GOT3 (cell line): ENCODE measurements at places on chromosomes 12 and 14.

DNA sequence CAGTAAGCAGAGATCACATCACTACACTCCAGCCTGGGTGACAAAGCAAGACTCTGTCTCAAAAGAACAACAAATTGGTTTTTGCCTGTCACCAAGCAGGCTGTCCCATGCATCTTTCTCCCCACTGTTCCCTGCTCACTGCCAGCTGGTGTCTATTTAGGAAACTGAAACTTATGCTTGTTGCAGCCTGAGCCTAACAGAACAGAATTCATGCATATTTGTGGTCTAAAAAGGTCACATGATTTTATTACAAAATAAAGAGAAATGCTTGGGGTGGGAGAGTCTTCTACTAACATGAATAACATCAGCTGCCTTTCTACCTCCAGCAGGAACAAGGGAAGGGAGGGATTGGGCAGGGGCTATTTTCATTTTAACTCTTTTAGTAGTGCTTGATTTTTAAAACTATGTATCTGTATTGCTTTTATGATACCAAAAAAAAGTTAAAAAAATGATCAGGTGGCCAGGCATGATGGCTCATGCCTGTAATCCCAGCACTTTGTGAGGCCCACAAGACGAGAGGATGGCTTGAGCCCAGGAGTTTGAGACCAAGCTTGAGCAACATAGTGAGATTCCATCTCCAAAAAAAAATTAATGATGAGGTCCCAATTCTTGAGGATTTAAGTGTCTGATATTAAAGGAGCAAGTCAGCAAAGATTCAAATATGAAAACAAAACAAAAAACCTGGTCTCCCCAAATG, 923 bp downstream of the STAT2 start:
- DNase-seq: no peak

DNA sequence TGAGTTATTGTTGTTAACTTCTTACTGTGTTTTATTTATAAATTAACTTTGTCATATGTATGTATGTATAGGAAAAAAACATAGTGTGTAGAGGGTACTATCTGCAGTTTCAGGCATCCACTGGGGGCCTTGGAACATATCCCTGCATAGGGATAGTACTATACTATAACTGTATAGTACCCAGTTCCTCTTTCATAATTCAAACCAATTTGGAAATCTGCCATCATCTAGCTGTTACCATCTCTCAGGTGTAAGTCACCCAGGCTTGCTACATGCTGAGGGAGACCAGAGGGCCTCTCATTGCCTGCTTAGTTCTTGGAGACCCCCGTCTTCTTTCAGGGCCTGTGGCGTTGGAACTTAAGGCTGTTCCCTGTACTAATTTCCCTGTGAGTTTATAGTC, 12.9 kb upstream of the DCD start:
- no peak for DNase-seq

- DNase-seq: no peak
Measured at GRCh38 chr12:131432532-131433260, 278.2 kb upstream of the SFSWAP start.

- DNase-seq: no peak
Measured at GRCh38 chr14:85534458-85535293, 4.7 kb downstream of the FLRT2 start.

GRCh38 chr14:72291908-72292688, 359.9 kb downstream of the RGS6 start:
- DNase-seq: no peak

DNA sequence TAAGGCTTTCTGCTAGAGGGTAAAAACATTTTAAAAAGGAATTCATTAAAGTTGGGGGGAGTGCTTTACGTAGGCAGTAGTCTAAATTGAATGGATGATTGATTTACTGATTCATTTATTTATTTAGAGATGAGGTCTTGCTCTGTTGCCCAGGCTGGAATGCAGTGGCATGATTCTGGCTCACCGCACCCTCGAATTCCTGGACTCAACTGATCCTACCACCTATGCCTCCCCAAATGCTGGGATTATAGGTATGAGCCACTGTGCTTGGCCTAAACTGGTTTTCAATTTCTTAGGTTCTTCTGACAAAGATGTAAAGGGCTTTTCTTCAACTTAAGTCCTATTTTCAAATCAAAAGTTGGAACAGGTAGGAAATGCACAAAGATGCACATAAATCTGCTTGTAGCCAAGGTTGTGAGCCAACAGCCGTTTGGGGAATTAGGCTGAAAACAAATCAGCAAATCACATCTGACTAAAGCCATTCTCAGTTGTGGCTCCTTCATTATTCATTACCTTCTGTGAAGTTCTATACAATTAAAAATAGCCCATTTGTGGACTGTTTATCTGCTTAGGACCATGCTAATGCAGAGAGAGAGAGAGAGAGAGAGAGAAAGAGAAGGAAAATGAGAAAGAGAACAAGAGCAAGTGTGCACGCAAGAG, 218.0 kb downstream of the PPM1H start:
- DNase-seq: no peak

GRCh38 chr14:78254911-78255461, 84.8 kb downstream of the NRXN3 start:
- DNase-seq: no peak

- DNase-seq: no peak
Measured at GRCh38 chr12:8907513-8907912, 6.8 kb upstream of the PHC1 start.

DNA sequence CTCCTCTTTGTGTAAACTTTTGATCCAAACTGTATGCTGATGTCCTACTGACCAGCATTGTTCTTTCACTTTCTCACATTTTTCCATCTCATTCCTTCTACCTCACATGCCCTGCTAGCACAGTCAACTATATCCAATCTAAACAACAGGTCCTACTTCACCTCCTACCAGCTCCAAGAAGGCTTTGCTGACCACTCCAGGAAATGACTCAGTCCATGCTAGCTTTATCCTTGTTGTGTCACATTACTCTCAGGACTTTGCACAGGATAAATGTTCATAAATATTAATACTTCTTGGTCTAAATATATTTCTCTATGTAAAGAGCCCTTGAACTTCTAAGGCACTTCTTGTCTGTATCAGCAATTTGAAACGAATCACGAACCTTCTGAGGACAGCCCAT, 64.9 kb upstream of the PCED1B start:
- DNase-seq: no peak
